ENCODE measurements at places on chromosomes 1 and 21. TPM values are rescaled to one million over a fixed set of nuclear protein-coding genes. Genes with fewer than 3 reads are reported as not detected.

DNA sequence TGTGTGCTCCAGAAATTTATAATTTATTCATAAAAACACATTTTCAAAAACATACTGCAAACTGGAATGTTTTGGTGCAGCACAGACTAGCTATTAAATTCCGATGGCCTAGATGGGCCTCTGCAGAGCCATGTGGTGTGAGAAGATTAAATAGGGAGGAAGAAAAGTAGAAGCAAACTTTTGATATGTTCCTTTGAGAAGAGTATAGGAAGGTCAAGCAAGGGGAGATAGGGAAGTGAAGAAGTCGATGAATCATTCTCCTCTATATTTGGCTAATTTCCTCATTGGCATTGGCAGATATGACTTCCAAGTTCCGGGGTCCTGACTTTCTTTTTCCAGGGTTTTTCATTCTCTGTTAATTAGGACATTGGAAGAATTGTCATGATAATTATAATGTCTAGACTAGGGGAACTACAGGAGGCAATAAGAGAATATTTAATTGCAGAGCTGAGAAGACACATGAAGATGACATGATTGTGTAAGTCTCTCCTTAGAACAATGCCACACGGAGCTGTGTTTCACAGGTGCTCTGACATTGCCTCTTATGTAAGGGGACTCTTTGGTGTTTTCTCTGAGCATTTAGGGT is 19.3 kb upstream of the ZNF326 start:
- no peak for DNase-seq

GRCh38 chr1:171794085-171794484 is 12.6 kb downstream of the METTL13 start:
- peak; percentile 57 for DNase-seq

DNA sequence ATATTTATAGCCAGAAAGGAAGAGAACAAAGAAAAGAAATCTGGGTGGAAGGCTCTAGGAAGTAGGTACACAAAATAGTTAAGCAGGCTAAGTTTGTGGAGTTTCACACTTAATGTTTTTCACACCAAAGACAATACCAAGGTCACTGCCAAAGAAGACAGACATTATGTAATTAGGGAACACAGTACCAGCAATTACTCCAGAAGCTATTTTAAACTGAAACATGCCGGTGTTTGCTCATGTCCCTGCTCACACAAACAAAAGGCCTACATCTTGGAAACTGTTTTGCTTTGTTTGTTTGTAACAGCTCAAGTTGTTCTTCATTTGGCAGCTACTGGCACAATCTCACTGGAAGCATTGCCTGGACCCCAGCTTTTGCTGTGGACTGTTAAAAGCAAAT is 88.5 kb upstream of the DAB1 start:
- no peak for DNase-seq

DNA sequence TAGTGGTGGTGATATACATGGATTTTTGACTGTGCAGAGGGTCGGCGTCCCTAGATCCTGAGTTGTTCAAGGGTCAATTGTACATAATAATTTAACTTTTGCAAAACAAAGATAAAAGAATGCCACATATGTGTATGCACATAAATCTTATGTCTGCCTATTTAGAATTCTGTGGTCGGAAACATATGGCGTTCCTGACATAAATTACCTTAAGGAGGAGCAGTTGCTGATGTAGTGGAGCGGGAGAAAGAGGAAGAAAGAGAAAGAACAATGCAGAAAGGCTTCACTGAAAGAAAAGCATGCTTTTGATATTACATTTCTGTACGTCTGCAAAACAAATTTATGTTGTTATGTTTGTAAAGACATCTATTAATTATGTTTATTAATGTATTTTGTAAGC is 40.0 kb downstream of the S1PR1 start:
- no peak for DNase-seq

The ANKRD65 gene
- under 0.01 TPM for total RNA-seq

- no peak for DNase-seq
Observed at GRCh38 chr1:213552045-213552444, 435.7 kb upstream of the PROX1 start.

The TMEM52 gene
- total RNA-seq, result 0.20 TPM

GRCh38 chr1:231480008-231480407 is 48.5 kb upstream of the TSNAX start:
- no peak for DNase-seq

DNA sequence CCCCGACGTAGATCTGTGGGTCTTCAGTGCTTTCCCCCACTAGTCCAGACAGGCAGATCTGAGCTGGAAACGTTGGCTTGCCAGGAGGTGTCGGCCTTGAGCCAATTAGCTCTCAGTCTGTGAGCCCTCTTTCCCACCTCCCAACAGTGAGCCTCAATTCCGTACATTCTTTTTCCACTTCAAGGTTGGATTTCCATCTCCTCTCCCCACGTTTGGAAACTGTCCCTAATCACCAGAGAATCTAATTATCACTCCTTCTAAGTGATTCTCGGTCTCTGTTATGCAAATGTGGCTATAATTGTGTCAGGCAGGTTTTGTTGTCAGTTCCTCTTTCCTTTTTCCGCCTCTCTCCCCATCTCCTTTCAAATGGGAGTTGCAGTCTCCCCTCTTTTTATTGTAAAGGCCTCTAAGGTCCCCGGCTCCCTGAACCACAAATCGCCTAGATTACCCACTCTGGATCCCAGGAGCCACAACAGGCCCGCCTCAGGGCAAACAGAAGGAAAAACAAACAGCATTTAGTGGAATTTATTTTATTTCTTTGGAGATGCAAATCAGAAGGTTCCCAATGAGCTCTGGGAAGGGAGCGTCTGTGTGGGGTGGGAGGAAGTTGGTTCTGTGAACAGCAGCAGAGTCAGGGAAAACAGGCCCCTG is 29.4 kb upstream of the LRRN2 start:
- no peak for DNase-seq

- DNase-seq, result no peak
Observed at GRCh38 chr1:44717156-44717555, 13.8 kb downstream of the RNU5D-1 start.

DNA sequence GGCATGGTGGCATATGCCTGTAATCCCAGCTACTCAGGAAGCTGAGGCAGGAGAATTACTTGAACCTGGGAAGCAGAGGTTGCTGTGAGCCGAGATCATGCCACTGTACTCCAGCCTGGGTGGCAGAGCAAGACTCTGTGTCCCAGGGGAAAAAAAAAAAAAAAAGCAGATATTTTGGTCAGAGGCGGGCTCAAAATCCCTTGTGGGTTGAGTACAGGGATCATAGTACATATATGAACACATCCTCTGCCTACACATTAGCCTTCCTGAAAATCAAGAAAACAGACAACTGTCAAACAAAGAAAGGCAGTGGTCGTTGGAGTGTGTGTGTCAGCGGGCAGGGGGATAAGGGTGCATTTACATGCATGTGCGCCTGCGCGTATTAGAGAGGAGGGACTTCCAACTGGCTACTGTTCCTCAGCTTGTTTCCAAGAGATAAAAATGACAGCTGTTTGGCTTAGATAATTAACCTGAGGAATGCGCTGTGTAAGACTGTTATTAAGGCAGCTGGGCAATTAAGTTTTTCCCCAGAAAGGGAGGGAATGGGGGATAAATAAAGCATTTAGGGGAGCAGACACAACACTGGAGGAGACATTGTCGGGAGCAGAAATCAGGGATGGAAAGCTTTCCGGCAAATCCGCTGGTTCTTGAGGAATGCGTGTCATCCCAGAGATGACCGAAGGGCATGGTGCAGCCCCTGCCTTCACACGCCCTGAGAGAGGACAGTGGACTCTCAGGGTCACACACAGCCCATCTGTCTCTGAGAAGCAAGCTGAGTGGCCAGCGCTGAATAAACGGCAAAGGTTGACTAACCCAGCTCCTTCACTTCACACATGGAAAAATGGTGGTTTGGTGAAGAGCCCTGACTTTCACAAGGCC is 6.4 kb downstream of the LAMB3 start:
- no peak for DNase-seq

The PROK1 gene
- not detected for total RNA-seq

- DNase-seq, result no peak
Observed at GRCh38 chr1:19066874-19067181, 110.4 kb upstream of the IFFO2 start.

DNA sequence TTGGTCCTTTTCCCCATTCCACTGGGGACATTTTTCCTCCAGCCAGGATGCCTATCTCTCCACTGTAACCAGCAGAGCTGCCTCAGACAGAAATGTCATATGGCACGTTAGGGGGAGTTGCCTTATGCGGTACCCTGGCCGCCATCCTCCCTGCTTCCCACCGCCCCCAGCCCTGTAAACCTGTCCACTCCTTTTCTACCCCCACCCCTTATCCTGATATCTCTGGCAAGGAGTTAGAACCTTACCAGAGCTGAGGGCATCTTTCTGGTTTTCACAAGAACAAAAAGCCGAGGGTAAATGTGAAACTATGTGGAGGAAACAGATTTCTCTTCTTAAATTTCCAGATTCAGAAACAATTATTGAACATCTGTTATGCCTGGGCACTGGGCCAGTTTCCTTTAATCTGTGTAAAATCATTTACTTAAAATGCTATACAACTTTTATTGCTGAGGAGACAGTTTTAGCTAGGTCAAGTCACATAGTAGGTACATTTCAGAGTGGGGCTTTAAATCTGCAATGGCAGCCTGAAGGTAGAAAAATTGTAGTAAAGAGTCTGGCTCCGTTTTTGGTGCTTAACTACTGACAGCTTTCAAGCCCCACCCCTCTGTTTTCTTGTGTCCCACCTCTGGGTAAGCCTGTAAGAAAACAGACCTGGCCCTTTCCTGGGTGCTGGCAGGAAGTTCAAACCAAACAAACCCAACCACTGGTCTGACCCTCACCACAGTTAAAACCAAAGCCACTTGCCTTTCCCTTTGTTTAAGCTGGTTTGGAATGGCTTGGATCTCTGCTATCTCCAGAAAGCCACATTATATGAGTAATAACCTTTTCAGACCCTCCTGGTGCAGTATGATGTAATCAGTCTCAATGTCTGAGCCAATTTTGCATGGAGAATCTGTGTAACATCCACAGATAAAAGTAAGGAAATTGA is 319.0 kb downstream of the HHAT start:
- no peak for DNase-seq

The NR5A2 gene
- total RNA-seq, result 3.4 TPM

- DNase-seq, result peak; percentile 20
Observed at GRCh38 chr1:43766086-43766784, 58.9 kb downstream of the ST3GAL3 start.

- no peak for DNase-seq
Observed at GRCh38 chr1:211677659-211678058, 2.2 kb upstream of the NEK2 start.

The PTPRC gene
- total RNA-seq, result not detected

GRCh38 chr1:46556822-46557221 is 5.4 kb upstream of the KNCN start:
- peak; percentile 39 for DNase-seq

The NBPF6 gene
- total RNA-seq, result not detected

DNA sequence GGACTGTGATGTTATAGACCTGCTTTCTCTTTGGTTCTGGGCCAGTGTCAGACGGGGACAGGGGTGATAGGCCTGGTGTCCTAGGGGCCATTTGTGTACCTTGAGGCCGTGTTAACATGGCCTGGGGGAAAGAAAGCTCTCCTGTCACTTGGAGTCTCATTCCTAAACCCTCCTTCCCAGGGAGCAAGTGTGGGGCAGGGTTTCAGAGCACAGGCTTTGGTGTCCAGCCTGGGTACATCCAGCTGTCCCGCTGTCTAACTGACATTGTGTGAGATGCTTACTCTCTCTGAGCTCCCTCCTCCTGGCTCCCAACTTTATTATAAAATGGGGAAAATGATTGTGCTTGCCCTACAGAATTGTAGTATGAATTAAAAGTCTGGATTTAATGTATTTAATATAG is 32.6 kb upstream of the EPHA8 start:
- no peak for DNase-seq

DNA sequence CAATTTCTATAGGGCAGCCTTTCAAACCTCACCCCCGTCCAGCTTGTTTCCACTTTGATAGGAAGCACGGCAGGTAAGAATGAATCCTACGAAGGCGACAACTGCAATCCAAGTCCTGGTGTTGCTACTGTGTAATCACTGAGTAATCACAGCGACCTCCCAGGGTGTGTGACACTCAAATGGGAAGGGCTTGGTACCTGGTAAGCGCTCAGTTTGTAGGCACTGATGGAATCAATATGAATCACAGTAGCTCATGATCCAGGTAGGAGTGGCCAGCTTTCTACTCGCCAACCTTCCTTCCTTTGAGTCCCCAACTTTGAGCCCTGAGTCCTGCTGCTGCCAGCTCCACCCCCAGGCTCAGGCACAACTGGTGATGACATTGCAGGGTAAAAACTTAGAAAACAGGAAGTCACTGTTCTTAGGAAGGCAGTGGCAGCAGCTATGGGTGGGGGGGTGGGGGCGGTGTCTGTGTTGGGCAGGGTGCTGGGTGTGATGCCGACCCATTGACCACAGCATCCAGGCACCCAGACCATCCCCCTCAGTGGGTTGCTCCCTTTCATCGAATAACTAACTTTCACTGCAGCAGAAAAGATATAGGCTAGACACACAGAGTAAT is 70.7 kb downstream of the CD247 start:
- peak; percentile 2 for DNase-seq

The TTC39A gene
- total RNA-seq, result 2.4 TPM

- DNase-seq, result no peak
Observed at GRCh38 chr1:148352470-148353053, 130.5 kb downstream of the PPIAL4G start.

GRCh38 chr21:36860736-36861594 is 105.5 kb downstream of the HLCS start:
- DNase-seq, result peak; percentile 74

DNA sequence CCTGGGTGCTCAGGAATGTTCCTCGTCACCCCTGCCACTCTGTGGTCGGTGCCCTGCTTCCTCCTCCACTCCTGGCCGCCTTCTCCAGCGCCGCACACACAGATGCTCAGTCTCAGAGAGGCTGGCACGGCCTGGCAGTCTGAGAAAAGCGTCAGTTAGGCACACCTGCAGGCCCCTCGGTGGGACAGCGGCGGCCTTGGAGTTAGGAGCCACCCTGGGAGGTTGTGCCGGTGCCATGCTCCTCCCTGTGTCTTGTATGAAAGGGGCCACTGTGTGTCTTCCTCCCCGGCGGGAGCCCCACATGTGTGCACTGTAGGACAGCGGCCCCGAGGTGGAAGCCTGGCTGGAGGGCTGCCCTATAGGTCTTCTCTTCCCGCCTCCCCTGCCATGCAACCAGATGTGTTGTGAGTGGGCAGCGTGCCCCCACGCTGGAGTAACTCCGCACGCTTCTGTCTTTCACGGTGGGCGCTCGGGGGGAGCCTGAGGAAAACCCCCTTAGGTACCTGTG is 145.2 kb downstream of the PGBD5 start:
- DNase-seq, result no peak

DNA sequence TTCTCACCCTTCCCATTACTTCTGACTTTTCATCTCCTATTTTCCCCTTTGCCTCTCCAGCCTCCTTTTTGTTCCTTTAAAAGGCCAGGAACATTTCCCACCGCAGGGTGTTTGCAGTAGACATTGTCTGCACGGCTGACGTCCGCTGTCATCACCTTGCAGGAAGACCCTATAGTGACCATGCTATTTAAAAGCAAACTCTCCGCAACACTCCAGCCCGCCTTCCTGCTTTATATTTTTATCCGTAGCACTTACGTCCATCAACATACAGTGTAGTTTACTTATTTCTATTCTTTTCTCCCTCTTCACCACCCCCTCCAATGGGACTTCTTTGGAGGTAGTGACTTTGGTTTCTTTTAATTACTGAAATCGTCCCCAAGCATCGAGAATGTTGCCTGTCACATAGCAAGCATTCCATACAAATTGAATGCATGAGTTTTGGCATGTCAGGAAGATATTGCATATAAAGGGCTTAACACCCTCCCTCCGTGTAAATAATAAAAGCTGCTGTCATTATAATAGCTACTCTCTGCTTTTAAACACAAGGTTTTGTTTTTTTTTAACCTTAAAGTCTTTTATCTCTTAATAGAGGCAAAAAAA is 19.8 kb downstream of the SLC25A33 start:
- DNase-seq, result no peak
